ENCODE measurements at places on chromosomes 2 and 18.
A peak's percentile ranks its signal among the peaks of the same experiment; 100 is the strongest.

- DNase-seq = no peak
Observed at GRCh38 chr2:47405757-47406156, 2.8 kb downstream of the MSH2 start.

DNA sequence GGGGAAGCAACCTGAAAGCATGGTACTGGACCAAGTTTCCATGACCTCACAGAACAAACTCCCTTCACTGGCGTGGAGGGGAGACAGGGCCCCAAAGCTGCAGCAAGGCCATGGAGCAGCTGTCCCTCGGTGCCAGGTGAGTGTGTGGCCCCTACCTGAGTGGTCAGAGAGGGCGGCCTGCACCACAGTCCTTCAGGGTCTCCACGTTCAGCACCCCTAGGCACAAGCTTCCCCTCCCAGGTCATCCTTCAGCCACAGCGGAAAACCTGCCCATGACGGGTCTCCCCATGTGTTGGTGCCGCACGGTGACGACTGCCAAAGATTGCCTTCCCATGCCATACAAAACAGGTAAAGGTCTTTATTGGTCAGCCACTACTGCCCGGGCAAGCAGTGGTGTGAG lies 201.6 kb downstream of the MGAT5 start:
- DNase-seq = no peak

DNA sequence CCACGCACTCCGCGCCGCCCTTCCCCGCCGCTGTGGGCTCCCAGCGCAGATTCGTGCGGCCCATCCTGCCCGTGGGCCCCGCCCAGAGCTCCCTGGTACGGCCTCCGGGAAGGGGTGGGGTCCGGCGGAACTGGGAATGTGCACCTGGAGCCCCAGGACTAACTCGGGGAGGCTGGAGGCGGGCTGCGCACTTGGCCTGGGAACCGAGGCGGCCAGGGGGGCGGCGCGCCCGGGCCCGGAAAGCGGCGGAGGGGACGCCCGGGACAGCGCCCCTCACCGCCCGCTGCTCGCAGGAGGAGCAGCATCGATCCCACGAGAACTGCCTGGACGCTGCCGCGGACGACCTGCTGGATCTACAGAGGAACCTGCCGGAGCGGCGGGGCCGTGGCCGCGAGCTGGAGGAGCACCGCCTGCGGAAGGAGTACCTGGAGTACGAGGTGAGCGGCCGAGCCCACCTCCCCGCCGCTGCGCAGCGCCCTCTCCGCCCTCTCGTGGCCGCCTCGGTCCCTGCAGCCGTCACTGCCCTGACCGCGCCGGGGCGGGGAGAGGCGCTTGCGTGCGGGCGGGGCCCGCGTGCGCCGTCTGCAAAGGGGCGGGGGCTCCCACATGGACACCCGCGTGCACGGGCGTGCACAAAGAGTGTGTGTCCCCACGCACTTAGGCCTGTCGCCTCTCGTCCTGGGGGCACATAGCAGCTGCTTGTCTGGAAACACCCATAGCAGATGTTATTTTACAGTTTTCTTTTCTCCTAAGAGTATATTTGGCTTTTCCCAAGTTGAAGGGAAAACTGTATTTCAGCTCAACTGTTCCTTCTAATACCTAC lies 25.2 kb downstream of the PSD4 start:
- DNase-seq = peak; percentile 54

- no peak for DNase-seq
Observed at GRCh38 chr2:105437708-105438103, 38.9 kb upstream of the FHL2 start.

GRCh38 chr2:138831154-138831553 lies 51.0 kb upstream of the NXPH2 start:
- DNase-seq = no peak
